Thoracic aorta (tissue), 2 donors: ENCODE measurements at places on chromosomes 2 and 18. TPM values are rescaled to one million over a fixed set of nuclear protein-coding genes. Genes with fewer than 3 reads are reported as not detected.
A peak's percentile ranks its signal among the peaks of the same experiment; 100 is the strongest.

The KCNJ3 gene
- total RNA-seq = 2.8 TPM

The ALPG gene
- total RNA-seq = not detected

The CD226 gene
- total RNA-seq = 3.7 TPM

The RPRM gene
- total RNA-seq = not detected

- no peak for DNase-seq
These were observed 17.2 kb downstream of the THOC1 start for GRCh38 chr18:250685-251084.

GRCh38 chr2:134745023-134745422 lies 26.2 kb upstream of the TMEM163 start:
- no peak for DNase-seq

GRCh38 chr2:178241844-178242551 lies 47.7 kb downstream of the OSBPL6 start:
- peak; percentile 32 for DNase-seq

GRCh38 chr2:121588357-121588756 lies 57.7 kb downstream of the RNU4ATAC start:
- DNase-seq = no peak

- no peak for DNase-seq
These were observed 49.5 kb upstream of the ACAA2 start for GRCh38 chr18:49862656-49863385.

- DNase-seq = no peak
These were observed 35.1 kb upstream of the ALKAL2 start for GRCh38 chr2:323035-323434.

DNA sequence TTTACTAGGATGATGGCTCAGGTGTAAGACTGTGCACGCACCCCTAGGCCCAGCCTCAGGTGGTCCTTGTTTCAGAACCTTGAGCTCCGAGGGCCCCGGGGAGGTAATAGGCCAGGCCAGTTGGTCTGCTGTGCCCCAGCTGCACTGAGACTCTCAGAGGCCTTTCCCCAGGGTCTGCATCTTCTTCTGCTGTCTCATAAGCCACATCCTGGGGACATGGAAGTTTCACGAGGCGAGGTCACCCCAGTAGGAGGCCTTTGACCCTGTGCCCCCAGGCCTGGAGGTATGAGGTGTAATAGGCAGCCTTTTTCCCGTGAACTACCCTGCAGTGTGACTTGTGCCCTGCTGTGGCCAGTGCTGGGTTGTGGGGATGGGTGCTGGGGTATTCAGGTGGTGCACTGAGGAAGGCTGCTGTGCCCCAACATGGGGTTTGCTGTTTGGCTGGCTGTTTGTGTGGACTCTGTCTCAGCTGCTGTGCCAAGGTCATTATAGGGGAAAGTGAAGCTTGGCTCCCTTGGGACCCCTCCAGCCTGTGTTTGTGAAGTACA lies 6.9 kb downstream of the OXER1 start:
- no peak for DNase-seq

- DNase-seq = no peak
These were observed 8.0 kb upstream of the ZDBF2 start for GRCh38 chr2:206266130-206267125.

DNA sequence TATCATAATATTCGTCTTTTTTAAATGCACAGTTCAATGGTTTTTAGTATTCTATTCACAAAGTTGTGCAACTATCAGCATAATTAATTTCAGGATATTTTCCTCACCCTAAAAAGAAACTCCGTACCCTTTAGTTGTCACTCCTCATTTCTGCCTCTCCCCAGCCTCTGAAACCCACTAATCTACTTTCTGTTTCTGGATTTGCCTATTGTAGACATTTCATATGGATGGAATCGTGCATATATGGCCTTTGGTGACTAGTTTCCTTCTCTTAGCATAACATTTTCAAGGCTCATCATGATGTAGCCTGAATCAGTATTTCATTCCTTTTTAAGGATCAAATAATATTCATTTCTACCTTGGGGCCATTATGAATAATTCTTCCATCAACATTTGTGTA lies 18.5 kb downstream of the NEURL3 start:
- no peak for DNase-seq
